ENCODE measurements at places on chromosomes 2 and 18.

- peak; percentile 61 for DNase-seq
These were observed 18.0 kb upstream of the FAP start for GRCh38 chr2:162261032-162261945.

DNA sequence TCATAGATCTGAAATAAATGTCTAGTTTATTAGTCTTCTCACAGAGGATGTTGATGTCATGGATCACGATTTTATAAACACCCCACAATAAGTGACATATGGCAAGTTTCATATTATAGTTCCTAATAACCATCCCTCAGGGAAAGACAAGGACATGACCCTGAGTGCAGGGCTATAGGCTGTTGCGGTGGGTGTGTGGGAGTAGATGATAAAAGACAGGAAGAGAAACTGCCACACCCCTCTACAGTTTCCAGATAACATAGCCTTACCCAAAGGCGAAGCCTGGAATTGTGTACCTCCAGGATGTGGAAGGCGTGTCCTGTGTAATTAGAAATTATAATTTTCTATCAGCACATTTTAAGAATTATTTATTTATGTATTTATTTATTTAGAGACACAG, 2.4 kb upstream of the NEDD4L start:
- DNase-seq = no peak

DNA sequence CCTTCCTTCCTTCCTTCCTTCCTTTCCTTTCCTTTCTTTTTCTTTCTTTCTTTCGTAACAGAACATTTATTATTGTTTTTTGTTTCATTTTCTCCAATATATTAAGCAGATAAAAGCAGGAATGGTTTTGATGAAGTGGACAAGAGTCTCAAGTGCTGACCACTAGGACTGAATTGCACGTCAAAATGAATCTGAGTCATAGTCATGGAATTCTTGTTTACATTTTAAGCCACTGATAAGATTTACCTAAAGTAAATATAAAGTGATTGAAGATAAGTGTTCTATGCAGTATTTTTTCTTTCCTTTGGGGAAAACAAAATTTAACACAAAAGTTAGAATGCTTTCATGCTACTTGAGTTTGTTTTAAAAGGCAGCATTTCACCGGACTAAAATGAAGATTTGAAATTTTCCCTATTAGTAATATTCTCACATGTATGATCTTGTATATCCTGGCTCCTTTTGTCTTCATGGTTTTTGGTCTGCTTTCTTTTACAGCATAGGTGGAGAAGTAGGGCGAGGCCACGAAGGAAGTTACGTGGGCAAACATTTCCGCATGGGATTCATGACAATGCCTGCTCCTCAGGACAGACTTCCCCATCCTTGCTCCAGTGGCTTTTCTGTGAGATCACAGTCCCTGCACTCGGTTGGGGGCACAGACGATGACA, 113.5 kb downstream of the NYAP2 start:
- no peak for DNase-seq

DNA sequence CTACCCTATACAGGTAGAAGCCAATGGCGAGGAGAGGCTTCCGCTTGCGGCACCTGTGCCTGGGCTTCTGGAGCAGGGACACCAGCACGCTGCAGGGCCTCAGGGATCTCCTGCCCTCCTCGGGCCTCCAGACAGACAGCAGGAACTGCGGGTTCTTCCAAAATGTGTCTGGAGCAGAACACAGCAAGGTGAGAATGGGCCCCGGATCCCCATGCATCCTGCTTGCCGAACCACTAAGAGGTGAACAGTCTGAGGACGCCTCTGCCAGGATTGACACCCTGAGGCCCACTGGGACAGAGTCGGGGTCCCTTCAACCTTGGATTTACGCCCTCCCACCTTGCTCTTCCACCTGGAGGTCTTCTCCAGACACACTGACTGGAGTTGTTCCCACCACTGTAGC, 25.4 kb downstream of the CAPN14 start:
- DNase-seq = no peak

- DNase-seq = peak; percentile 45
These were observed 58.6 kb downstream of the SP110 start for GRCh38 chr2:230161184-230161583.

GRCh38 chr18:43507842-43508481, 230.7 kb upstream of the SYT4 start:
- no peak for DNase-seq

GRCh38 chr2:203915256-203915655, 21.3 kb upstream of the ICOS start:
- peak; percentile 69 for DNase-seq

DNA sequence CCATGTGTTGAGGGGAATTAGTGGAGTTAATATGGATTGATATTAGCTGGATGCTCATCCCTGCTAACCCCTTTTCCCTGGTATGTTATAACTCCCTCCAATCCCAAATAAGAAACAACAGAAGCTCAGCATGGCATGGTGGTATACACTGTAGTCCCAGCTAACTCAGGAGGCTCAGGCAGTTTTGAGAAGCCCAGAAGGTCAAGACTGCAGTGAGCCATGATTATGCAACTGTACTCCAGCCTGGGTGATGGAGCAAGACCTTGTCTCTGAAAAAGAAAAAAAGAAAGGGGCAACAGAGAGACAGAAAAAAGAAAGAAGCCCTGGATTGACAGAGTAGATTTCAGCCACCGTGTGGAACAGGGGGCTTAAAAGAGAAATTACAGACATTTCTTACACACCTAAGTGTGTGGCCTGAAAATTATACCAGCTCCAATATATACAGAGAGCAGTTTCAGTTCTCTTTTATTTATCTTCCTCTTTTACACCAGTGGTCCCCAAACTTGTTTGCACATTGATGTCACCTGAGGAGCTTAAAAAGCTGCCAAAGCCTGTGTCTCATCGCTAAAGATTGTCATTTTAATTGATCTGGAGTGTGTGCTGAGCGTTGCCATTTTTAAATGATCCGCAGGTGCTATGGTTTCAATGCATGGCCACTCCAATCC, 203.6 kb downstream of the UBE2E3 start:
- DNase-seq = no peak

DNA sequence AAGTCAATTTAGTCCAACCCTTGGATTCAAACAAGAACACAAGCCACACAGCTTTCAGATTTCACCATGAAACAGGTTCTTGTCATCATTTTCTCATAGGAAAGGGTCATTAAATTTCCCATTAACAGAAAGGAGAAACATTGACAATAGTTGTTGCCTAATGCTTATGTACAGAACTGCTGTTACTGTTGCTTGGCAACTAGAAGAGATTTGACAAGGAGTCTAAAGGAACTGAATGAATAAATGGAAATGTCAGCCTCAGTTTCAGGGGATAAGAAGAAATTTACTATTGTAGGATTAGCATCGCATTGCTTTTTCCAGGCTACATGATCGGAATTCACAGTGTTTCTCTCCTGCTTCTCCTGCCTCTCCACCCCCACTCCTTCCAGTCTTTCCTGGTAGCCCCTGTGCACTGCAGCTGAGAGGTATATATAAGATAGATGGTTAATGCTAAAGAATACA, 90.3 kb downstream of the SPATS2L start:
- no peak for DNase-seq

GRCh38 chr2:132588576-132588975, 81.4 kb downstream of the LYPD1 start:
- DNase-seq = no peak

- DNase-seq = peak; percentile 64
These were observed 100.4 kb upstream of the FZD5 start for GRCh38 chr2:207869784-207870778.

DNA sequence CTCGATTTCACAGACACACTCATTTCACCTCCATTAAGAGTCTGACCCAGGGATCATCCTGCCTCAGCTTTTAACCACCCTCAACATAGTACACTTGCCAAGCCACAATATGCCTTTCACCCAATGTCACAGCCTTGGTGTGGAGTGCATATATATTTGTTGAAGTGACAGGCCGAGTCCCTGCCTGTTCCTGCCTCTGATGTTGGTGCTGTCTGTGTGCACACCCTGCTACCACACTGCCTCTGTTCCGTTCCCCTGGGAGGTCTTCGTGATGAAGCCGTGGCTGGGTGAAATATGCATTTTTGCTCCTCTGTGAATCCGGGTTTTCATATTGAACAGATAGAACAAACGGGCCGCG, 90.3 kb downstream of the RNF144A start:
- no peak for DNase-seq

- DNase-seq = no peak
These were observed 288.5 kb upstream of the SLC8A1 start for GRCh38 chr2:40740419-40740818.

GRCh38 chr2:151476287-151476686, 66.6 kb downstream of the RIF1 start:
- DNase-seq = no peak

- no peak for DNase-seq
These were observed 136.3 kb upstream of the KLHL29 start for GRCh38 chr2:23248667-23249066.

DNA sequence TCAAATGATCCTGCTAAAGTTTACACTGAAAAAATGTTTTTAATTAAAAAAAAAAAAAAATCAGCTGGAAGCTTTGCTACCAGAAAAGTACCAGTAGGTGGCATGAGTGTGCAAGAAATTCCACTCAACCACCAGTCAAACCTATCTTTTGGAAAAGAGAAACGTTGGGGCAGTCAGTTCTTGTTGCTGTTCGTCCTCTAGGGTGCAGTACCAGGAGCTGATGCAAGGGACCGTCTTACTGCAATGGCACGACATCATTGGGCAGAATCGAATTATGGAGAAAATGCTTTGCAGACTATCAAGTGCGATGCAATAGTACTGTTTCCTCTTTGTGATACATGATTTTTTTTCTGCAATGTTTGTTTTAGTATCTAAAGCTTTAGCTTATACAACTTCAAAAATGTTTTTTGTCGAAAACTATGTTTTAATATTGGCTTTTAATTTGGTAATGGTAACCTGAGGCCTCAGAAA, 18.3 kb downstream of the YPEL5 start:
- DNase-seq = peak; percentile 93

DNA sequence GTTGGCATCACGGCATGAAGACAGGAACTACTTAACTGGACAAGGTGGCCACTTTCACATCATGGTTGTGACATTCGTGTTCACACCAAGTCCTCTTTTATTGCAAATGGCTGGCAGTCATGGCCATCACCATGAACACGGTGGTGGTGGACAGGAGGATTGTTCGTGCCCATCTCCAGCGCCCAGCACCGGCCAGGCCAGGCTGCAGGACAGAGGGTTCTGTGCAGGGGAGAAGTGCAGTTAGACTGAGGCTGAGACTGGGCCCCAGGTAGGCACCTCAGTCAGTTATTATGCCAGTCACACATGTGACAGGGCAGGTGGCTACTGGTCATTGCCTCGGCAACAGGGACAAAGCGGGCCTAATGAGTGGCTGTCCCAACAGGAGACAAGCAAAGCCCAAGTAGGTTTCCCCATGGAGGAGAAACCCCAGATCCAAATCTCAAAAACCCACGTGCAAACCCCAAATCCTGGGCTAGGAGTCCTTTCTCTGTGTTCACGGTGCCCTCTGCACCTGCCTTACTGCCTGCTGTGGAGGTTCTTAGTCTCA, 468.1 kb upstream of the MYT1L start:
- no peak for DNase-seq

DNA sequence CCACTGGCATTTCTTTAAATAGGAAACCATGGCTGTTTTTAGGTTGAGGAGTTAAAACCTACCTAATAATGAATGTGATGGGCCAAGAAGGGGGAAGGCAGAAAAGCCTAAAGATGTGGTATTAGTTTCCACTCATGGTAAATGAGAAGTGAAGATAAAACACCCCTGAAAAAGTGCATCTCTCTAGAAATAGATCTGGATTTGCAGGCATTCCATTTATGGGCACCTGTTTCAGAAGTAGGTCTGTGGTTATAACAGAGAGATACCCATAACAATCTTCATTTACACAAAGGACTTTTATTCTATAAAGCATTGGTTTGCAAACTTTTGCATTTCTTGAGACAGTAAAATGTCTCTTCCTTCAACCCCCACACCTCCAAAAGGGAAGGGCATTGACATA, 62.1 kb downstream of the PRKCE start:
- no peak for DNase-seq

- peak; percentile 42 for DNase-seq
These were observed 186.8 kb downstream of the TMEM247 start for GRCh38 chr2:46666044-46666679.

- DNase-seq = no peak
These were observed 14.2 kb downstream of the INPP1 start for GRCh38 chr2:190357600-190357999.

DNA sequence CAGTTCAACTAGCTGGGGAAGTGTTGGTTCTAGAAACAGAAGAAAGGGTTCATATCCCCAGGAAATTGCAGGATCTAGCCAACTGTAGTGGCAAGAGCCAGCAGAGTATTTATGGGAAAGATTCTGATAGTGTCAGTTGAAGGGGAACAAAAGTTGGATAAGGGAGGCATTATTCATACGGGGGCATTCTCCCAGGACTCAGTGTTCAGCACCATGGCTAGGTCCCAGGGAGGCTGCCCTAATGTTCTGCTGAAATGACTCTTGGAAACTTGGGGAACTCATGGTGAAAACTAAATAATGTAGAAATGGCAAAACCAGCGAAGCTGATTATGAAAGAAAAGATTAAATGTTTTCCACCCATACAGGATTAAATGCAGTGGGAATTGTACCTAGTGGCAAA, 543.7 kb downstream of the TRIB2 start:
- DNase-seq = no peak

- DNase-seq = peak; percentile 21
These were observed 70.9 kb upstream of the RAPGEF4 start for GRCh38 chr2:172664766-172665165.

DNA sequence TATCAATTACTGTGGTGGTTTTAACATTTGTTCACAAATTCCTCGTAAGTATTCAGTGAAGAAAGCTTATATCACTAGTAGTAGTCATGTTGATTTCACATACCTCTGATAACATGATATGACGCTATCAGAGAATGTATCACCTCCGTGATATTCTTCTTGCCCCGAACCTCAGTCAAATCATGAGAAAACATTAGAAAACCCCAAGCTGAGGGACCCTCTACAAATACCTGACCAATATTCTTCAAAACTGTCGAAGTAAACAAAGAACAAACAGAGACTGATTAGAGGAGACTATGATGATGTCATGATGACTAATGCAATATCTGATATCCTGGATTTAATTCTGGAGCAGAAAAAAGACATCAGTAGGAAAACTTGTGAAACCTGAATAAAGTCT, 85.6 kb upstream of the SPOPL start:
- DNase-seq = no peak

DNA sequence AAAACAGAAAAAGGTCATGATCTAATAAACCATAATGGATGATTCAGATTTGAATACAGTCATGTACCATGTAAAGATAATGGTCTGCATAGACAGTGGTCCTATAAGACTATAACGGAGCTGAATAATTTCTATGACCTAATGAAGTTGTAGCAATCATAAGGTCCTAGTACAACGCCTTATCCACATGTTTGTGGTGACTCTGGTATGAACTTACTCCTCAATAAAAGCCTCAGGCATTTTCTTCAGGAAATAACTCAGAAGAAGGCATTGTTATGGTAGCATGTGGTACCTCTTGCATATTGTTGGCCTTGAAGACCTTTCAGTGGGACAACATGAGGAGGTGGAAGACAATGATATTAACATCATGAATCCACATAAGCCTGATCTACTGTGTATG, 883.3 kb downstream of the CNTNAP5 start:
- DNase-seq = no peak

Data from AG20443 (cell line).